ENCODE measurements at places on chromosomes 4 and X. TPM values are rescaled to one million over a fixed set of nuclear protein-coding genes. Genes with fewer than 3 reads are reported as not detected.

GRCh38 chrX:119655125-119655524 lies 37.8 kb downstream of the SEPTIN6 start:
- H3K4me1 ChIP-seq: no peaks in the 10 kb centered on the region
- no peaks in the 10 kb centered on the region for H3K36me3 ChIP-seq
- no peak overlapping the region for H3K4me3 ChIP-seq
- no peak overlapping the region for H3K27ac ChIP-seq
- DNase-seq: no peak

The VGLL1 gene
- total RNA-seq: not detected

The SHROOM3 gene
- total RNA-seq: 34.0 TPM

The NIPAL1 gene
- 5.2 TPM for total RNA-seq

The OCIAD1 gene
- 156 TPM for total RNA-seq

GRCh38 chr4:1821679-1822567 lies 28.8 kb downstream of the FGFR3 start:
- no peak overlapping the region for H3K4me3 ChIP-seq
- no peaks in the 10 kb centered on the region for H3K4me1 ChIP-seq
- peaks cover 3% of the 10 kb centered on the region for H3K36me3 ChIP-seq
- H3K27me3 ChIP-seq: no peaks in the 10 kb centered on the region

Measured in H1 (cell line).